ENCODE measurements at places on chromosomes 3 and 15. TPM values are rescaled to one million over a fixed set of nuclear protein-coding genes. Genes with fewer than 3 reads are reported as not detected.

GRCh38 chr3:151276687-151277042 is 1.7 kb downstream of the P2RY14 start:
- no peak for DNase-seq

- DNase-seq: no peak
Observed at GRCh38 chr3:15294929-15295328, 37.5 kb downstream of the SH3BP5 start.

GRCh38 chr3:37582086-37582485 is 279.6 kb upstream of the CTDSPL start:
- no peak for DNase-seq

DNA sequence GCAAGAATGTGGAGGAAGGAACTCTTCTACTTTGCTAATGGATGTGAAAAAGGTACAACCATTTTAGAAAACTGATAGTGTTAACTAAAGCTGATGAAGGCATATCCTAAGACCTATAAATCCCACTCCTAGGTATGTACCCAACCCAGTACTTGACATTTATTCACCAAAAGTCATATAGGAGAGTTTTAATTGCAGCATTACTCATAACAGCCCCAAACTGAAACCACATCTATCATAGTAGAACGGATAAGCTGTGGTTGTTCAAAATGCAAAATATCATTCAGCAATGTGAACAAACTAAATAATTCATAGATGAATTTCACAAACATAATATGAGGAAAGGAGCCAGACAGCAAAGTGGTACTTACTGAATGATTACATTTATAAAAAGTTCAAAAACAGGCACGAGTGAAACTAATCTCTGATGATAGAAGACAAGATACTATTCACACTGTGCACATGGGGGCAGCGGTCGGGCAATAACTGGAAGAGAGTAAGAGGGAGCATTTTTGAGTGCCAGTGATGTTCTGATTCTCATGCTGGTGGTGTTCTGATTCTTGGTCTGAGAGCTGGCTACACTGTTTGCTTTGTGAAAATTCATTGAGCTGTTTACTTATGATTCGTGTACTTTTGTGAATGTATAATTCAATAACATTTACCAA is 34.3 kb downstream of the GOLIM4 start:
- no peak for DNase-seq

GRCh38 chr3:169774186-169774585 is 990 bp downstream of the MYNN start:
- no peak for DNase-seq

Gene LXN
- 12.9 TPM for total RNA-seq

GRCh38 chr15:67760901-67761300 is 64.4 kb upstream of the SKOR1 start:
- no peak for DNase-seq

Gene ZPLD1
- 0.11 TPM for total RNA-seq

Gene IGSF10
- total RNA-seq: 0.05 TPM

DNA sequence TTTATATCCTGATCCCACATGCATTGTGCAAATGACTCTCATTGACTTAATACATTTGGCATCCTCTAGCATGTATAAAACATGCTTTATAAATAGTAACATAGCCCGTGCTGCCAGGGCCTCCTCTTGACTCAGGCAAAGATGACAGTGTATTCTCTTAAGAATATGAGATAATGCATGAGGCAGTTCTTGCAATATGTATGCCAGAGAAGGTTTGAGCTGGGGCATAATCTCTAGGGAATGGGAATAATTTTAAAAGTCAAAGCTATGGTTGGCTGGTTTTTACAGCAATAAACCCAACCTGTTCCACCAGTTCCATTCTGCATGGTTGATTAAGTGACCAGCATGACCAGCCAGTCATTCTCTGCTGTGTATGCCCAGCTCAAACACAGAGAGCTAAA is 179.0 kb upstream of the PFN2 start:
- peak; percentile 79 for DNase-seq

DNA sequence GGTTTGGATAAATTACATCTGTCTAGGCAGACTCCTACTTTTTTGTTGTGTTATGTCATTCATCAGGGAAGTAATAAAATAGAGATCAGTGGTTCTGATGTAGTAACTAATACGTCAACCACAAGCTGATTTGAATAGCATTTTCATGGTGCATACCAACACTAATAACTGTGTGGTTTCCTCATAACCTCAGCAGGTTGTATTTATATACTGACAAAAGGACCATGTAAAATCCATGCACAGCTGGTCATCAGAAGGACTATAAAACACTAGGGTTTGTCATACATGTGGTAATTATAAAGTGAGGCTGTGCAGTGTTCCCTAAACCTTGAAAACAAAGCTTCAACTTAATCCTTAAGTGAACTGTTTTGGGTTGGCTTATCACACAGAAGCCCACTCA is 216.8 kb upstream of the RBMS3 start:
- peak; percentile 71 for DNase-seq

Gene MCTP2
- total RNA-seq: 4.8 TPM

DNA sequence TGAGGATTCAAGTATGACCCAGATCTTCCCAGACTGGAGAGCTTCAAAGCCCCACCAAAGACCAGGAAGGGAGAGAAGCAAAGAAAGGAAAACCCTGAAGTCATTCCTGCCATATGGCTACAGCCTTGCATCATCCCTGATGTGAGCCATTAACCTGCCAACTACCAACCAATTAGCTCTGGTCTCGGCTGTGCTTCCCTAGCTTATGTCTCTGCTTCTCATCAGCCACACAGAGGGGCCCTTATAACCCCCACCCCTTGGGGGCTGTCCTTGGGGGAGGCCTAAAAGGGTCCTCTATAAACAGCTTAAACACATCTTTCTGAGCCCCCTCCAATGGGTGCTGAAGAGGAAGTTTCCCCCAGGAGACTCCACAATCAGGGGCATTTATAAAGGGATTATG is 52.8 kb downstream of the NOX5 start:
- DNase-seq: no peak

DNA sequence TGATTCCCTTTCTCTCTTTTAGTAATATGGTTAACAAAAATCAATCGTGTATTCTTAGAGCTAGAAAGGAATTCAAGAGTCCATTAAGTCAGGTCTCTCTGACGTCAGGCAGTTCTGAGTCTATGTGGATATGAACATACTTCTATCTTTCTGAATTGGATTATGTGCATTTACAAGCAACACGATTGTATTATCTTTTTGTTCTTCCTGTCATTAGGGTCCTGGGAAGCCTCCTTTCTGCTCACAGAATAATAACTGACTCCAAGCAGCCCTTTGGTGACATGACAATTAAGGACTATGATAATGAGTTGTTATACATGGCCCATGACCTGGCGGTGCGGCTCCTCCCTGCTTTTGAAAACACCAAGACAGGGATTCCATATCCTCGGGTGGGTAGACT is 14.0 kb downstream of the EDEM1 start:
- no peak for DNase-seq

- peak; percentile 63 for DNase-seq
Observed at GRCh38 chr3:194323785-194324735, 27.1 kb downstream of the CPN2 start.

- DNase-seq: no peak
Observed at GRCh38 chr15:62730825-62731224, 311.7 kb upstream of the TPM1 start.

Gene PCSK6
- not detected for total RNA-seq

DNA sequence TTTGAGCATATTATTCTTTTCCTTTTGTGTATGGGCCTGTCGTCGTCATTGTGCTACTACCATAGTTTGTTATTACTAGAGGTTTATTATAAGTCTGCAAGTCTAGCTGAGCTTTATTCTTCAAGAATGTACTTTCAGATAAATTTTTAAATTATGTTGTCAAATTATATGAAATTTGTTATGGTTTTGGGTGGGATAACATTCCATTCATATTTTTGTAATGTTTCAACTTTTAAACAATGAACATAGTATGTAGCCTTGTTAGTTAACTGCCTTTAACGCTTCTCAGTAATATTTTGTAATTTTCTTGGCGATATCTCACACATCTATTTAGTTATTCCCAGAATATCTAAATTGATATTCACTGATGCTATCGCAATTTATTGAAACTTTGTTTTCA is 41.6 kb upstream of the GOLGA8B start:
- DNase-seq: no peak

- DNase-seq: no peak
Observed at GRCh38 chr3:194779729-194780224, 94.1 kb downstream of the FAM43A start.

GRCh38 chr3:65531499-65531898 is 507.2 kb downstream of the MAGI1 start:
- peak; percentile 24 for DNase-seq

GRCh38 chr3:152969557-152970300 is 134.8 kb downstream of the P2RY1 start:
- DNase-seq: peak; percentile 17

GRCh38 chr3:158802409-158803268 is 785 bp downstream of the MFSD1 start:
- DNase-seq: no peak

DNA sequence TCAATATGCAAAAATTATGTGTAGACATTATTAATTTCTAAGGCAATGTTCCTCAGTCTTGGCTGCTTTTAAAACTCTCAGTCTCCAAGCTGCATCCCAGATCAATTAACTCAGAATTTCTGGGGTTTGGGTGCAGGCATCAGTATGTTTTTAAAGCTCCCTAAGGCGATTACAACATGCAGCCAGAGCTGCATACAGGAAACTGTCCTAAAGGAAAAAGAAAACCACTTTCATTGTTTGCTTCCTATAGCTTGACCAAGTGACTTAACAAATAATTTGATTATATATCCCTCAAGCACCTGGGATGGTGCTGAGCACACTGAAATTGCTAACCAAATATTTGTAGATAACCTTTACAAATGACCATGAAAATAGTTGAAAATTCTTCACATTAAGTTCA is 194.7 kb downstream of the DTWD1 start:
- no peak for DNase-seq

Gene FMN1
- 7.4 TPM for total RNA-seq

Gene TTLL13
- total RNA-seq: not detected

GRCh38 chr3:45003859-45004258 is 22.2 kb upstream of the CLEC3B start:
- DNase-seq: no peak

Gene DAG1
- total RNA-seq: 122 TPM

Data from HFFc6 (cell line).